ENCODE measurements at places on chromosomes 7 and 10. TPM values are rescaled to one million over a fixed set of nuclear protein-coding genes. Genes with fewer than 3 reads are reported as not detected.
A peak's percentile ranks its signal among the peaks of the same experiment; 100 is the strongest.

DNA sequence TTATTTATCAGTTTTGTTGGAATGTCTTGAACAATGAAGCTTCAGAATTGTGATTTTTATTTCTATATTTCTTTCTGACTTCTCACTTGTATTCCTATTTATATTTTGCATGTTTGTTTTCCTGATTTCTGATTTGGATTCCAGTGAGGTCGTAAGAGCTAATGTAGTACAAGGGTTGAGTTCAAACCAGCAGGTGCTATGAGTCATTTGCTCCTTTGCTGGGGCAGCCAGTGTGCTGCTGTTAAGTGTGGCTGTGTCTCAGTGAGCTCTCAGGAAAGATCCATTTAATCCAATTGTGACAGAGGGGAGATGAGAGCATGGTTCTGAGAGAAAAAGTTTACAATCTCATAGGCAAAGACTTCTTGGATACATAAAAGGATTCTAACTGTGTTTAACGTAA lies 48.6 kb downstream of the MCU start:
- H3K4me3 ChIP-seq = no peak overlapping the region
- peak; percentile 24 for DNase-seq
- H3K4me1 ChIP-seq = peaks cover 42% of the 10 kb centered on the region
- no peaks in the 10 kb centered on the region for H3K36me3 ChIP-seq
- H3K27ac ChIP-seq = no peak overlapping the region
- no peaks in the 10 kb centered on the region for H3K27me3 ChIP-seq

- H3K27ac ChIP-seq = no peak overlapping the region
- peaks cover 8% of the 10 kb centered on the region for H3K4me1 ChIP-seq
- no peak overlapping the region for H3K4me3 ChIP-seq
- no peaks in the 10 kb centered on the region for H3K36me3 ChIP-seq
Measured at GRCh38 chr7:105209433-105209832, 179.3 kb downstream of the SRPK2 start.

- no peak overlapping the region for H3K27ac ChIP-seq
- no peaks in the 10 kb centered on the region for H3K27me3 ChIP-seq
- H3K36me3 ChIP-seq = no peaks in the 10 kb centered on the region
- H3K4me1 ChIP-seq = no peaks in the 10 kb centered on the region
- no peak for DNase-seq
Measured at GRCh38 chr10:43195557-43195956, 57.3 kb downstream of the CSGALNACT2 start.

GRCh38 chr10:6607182-6607581 lies 27.1 kb upstream of the PRKCQ start:
- no peak for DNase-seq
- H3K27me3 ChIP-seq = no peaks in the 10 kb centered on the region
- no peak overlapping the region for H3K27ac ChIP-seq
- no peaks in the 10 kb centered on the region for H3K36me3 ChIP-seq

DNA sequence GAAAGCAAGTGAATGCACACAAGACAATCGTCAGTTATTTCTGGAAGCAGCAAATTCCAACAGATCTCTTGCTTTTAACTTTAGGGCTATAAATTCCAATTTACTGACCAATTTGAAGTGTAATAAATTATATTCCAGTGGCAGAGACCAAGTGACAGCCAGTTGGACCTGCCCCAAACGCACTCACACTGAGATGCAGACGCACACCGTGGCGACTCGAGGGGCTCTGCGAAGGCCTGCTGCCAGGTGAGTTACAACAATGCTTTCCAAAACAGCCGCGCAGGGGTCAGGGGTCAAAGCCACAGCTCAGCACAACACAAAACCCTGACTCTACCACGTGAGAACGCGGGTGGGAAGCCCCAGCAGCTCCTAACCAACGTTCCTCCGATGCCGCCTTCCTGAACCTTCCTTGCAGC lies 97.4 kb downstream of the ZRANB1 start:
- no peaks in the 10 kb centered on the region for H3K27me3 ChIP-seq
- H3K4me3 ChIP-seq = no peak overlapping the region
- no peak overlapping the region for H3K27ac ChIP-seq
- peaks cover 27% of the 10 kb centered on the region for H3K4me1 ChIP-seq
- DNase-seq = no peak

GRCh38 chr7:152733286-152733934 lies 26.1 kb upstream of the ACTR3B start:
- no peaks in the 10 kb centered on the region for H3K36me3 ChIP-seq
- H3K27ac ChIP-seq = no peak overlapping the region
- H3K4me1 ChIP-seq = no peaks in the 10 kb centered on the region
- H3K27me3 ChIP-seq = no peaks in the 10 kb centered on the region
- H3K4me3 ChIP-seq = no peak overlapping the region
- DNase-seq = no peak

DNA sequence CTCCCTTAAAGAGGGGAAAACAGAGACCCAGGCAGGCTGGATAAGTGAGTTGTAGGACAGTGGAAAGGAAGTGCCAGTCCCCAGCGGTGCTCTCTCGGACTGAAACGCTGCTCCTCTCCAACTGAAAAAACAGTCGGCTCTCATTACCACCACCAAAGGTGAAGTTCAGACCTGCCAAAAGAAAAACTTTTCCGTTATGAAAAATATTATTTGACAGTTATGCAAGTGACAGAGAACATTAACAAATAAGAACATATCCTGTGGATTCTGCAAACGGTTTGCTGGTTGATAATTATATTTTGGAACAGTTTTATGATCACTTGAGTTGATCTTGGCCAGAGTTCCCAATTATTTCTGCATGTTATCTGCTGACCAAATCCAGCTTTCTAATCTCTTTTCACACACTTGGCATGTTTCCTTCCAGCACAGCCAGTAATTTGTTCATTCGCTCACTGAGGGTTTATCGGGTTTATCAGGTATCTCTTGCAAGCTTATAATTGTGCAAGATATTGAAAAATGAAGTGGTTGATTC lies 82.6 kb downstream of the PTPRE start:
- H3K27ac ChIP-seq = peak overlapping the region; percentile 46
- DNase-seq = no peak
- no peaks in the 10 kb centered on the region for H3K27me3 ChIP-seq
- no peaks in the 10 kb centered on the region for H3K36me3 ChIP-seq
- no peak overlapping the region for H3K4me3 ChIP-seq

DNA sequence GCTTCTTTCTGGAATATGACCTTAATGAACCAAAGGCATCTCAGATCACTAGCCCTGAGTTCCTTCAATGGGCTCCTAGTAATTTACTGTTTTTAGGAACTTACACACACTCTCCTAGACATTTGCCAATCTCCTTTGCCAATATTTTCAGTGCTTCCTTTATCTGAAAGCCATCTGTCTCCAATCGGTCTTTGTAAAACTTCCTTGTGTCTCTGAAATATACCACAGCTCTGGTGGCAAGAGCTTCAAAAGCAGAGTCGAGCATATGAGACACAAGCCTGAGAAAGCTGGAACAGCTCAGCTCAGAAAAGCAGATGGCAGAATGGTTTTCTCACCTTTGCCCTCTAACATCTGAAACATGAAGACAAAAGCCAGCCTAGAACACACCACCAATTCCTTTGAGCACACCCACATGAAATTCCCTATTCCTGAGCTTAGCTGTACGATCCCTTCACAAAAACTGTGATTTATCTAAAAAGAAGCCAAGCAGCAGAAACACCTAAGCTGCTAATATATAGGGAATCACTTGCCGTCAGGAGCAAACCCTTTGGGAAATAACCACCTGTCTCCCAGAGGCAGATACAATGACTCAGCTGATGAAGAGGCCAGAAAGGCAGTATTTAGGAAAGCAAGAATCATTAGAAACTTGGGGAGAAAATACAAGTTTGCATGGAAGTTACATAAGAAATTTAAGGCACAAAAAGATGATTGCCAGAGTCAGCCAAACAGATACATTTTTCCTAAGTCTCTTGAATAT lies 70.2 kb upstream of the ANK3 start:
- no peaks in the 10 kb centered on the region for H3K4me1 ChIP-seq
- H3K4me3 ChIP-seq = no peak overlapping the region
- H3K36me3 ChIP-seq = no peaks in the 10 kb centered on the region
- no peak for DNase-seq

Gene DYNC1I1
- 8.3 TPM for total RNA-seq

Gene SEMA3E
- total RNA-seq = 3.8 TPM

Gene SPDYE9
- total RNA-seq = not detected

Gene FLNC
- 25.7 TPM for total RNA-seq

Gene CCDC172
- total RNA-seq = not detected

Gene UBN2
- total RNA-seq = 9.7 TPM

Gene IL6
- 1.9 TPM for total RNA-seq

Gene PTN
- 4.0 TPM for total RNA-seq

Gene EBLN1
- not detected for total RNA-seq

Gene CFAP70
- 0.37 TPM for total RNA-seq

All from transverse colon (tissue), 4 donors.